ENCODE measurements at places on chromosomes 11 and 22.
A peak's percentile ranks its signal among the peaks of the same experiment; 100 is the strongest.

- no peak for DNase-seq
Measured at GRCh38 chr11:125052047-125052446, 11.1 kb upstream of the SLC37A2 start.

- no peak for DNase-seq
Measured at GRCh38 chr22:34808618-34809017, 257.3 kb upstream of the ISX start.

DNA sequence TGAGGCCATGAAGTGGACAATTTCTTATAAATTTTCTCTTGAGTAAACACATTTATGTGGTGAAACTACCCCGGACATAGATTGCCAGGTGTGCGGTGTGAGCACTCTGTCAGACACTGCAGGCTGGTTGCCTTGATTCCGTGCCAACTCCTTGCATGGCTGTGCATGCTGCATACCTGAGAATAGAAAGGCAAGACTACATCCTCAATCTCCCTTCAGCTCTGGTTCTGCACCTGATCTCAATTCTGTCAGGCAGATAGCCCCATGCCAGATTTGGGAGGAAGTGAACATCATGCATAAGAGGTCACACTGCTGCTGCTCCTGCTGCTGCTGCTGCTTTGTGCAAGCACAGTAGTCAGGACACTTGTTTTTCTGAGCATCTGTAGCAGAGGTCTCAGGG, 42.5 kb upstream of the DEUP1 start:
- no peak for DNase-seq

GRCh38 chr11:117045196-117045595, 53.0 kb downstream of the SIK3 start:
- DNase-seq = no peak

GRCh38 chr11:85965202-85965601, 103.7 kb downstream of the PICALM start:
- DNase-seq = no peak

GRCh38 chr11:23919455-23919854, 577.4 kb upstream of the LUZP2 start:
- DNase-seq = no peak

GRCh38 chr11:18332302-18332701, 9.9 kb downstream of the GTF2H1 start:
- DNase-seq = no peak

GRCh38 chr11:62556875-62557631, 10.4 kb upstream of the AHNAK start:
- no peak for DNase-seq

DNA sequence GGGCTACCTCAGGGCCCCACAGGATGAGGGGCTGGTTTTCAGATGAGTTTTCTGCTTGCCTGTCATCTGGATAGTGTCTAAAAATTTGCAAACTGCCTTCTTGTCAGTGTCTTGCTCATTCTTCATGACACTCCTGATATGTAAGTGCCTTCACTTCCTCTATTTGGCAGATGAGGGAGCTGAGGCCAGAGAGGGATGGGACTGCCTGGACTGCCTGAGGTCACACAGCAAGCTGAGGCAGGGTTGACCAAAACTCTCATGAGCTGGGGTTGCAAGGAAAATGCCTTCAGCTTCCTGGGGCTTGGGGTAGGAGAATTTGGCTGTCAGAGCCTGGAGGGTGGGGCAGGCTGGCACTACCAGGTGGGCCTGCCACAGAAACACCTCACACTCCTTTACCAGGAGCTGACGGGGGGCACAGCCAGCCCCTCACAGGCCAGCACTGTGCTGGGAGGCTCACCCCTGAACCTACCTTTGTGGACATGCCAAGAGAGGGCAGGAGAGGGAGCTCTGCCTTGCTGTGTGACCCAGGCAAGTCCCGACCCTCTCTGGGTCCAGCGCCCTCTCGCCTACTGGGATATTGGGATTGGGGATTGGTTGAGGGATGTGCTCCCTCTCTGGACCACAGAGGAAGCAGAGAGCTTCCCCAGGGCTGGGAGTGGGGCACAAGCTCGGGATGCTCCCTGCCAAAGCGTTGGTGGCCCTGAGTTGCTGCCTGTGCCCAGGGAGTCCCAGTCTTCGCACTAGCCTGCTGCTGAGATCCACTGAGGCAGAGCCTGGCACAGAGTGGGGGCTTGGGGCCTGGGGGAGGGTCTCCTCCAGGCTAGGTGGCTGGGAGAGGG, 1.9 kb upstream of the P2RY6 start:
- DNase-seq = no peak

- no peak for DNase-seq
Measured at GRCh38 chr22:31906086-31906485, 38.2 kb upstream of the YWHAH start.

DNA sequence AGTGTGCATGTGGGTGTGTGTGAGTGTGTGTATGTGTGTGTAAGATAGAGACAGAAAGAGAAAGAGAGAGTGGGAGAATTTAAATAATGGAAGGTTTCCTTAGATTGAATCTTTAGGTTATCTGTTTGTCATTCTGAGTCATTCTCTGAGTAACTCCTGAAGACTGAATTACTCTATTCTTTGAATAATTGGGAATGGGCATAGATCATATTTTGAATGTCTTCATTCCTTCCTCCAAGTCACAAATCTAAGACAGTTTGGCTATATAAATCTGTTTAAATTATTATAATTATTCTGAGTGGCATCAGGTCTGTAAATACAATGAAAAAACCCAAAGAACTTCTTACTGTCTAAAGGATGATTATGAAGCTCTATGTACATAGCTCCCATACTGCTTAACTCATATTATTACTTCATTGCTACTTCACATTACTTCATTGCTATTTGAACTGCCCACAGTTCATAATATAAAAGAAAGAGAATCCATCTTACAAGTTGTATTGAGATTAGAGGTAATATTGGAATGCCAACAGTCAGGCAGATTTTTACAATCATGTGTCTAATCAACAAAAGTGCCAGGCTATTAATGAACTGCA, 346.6 kb upstream of the CCDC179 start:
- no peak for DNase-seq

GRCh38 chr11:64802370-64803157, 450 bp downstream of the MAP4K2 start:
- no peak for DNase-seq

GRCh38 chr11:128821556-128821955, 45.5 kb downstream of the KCNJ1 start:
- DNase-seq = no peak

GRCh38 chr11:107824668-107825369, 33.8 kb downstream of the SLC35F2 start:
- DNase-seq = no peak

DNA sequence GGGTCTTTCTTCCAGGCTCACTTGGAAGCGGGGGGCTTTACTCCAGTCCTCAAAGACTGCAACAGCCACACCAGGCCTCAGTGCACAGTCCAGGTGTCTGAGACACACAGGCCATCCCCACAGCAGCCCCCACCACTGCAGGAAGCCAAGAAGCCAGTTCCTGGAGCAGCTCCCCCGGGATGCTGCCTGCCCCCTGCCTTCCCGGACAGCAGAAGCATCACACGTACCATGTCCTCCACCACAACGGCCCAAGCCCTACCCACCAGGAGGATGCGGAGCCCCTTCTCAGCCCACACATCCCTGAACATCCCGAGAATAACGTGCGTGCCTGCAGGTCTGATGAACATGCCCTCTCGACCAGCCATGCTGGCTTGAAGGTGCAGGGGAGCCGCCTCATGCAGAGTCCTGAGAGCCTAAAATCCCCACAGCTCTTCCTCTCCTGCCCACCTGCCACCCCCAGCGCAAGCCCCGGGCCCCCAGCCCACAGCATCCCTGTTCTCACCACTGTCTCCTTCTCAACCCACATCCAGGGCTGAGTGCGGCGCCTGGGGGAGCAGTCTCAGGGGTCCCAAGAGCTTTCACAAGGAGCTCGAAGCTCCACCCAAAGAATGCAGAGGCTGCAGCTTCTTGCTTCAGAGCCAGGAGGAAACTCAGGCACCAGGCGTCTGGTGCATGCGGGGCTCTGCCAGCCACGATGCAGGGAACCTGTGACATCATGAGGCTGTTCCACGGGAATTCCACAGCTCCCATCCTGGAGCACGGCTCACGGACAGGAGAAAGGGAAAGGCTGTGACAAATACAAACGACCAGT, 209.6 kb downstream of the BRD1 start:
- DNase-seq = no peak

- DNase-seq = no peak
Measured at GRCh38 chr11:34640050-34640923, 19.4 kb downstream of the EHF start.

GRCh38 chr11:117300773-117301172, 9.6 kb downstream of the BACE1-AS start:
- no peak for DNase-seq

GRCh38 chr11:134640971-134641968, 229.2 kb upstream of the B3GAT1 start:
- no peak for DNase-seq

DNA sequence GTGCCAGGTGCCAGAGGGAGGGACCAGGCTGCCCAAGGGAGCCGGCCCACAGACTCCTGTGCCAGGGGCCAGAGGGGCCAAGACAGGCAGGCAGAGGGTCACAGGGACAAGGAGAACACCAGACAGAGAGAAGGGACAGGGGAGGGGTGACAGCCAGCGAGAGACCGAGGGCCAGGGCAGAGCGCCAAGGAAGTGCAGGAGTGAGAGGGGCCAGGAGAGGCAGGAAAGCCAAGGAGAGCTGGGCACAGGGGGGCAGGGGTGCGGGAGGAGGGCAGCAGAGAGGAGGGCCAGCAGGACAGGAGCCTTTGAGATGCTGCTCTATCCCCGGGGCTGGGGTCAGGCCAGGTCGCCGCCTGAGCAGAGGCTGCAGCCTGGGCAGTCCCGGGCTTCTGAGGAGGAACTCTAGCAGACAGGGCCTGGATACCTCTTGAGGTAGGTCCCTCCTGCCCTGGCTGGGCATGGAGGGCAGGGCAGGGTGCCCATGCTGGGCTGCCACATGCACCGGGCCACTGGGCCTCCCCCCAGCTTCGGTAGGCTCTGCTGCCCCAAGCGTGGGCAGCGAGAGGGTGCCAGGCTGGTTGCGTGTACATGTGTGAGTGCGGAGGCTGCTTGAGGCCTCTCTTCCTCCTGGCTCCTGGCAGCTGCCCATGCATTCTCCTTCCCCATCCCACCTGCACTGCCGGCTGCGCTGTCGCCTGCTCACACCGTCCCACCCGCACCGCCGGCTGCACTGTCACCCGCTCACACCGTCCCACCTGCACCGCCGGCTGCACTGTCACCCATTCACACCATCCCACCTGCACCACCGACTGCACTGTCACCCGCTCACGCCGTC, 12.2 kb downstream of the LSP1 start:
- no peak for DNase-seq

- DNase-seq = no peak
Measured at GRCh38 chr11:69485337-69486041, 4.0 kb downstream of the LINC01488 start.

- no peak for DNase-seq
Measured at GRCh38 chr22:19844377-19845053, 10.2 kb downstream of the GNB1L start.

- DNase-seq = no peak
Measured at GRCh38 chr22:28480000-28480715, 199.5 kb downstream of the TTC28 start.

- no peak for DNase-seq
Measured at GRCh38 chr11:16833026-16833425, 94.6 kb downstream of the C11orf58 start.

DNA sequence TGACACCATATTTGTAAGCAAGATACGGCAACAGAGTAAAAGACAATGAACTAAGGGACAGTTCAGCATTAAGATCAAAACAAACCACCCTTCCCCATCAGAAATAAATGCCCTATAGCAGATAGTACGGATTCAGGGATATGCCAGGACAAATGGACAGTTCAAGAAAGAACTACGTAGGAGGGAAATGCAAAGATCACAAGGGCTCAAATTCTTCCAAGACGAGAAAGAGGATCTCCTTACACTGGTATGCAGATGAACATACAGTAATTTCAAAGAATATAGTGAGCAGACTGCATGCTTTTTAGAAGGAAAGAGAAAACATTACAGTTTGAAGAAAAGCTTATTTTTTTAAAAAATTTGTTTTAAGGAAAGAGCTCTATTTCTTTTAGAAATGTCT, 124.7 kb upstream of the APOA1 start:
- DNase-seq = no peak

GRCh38 chr11:118552341-118552740, 13.4 kb downstream of the IFT46 start:
- no peak for DNase-seq

GRCh38 chr11:98365190-98365589, 655.6 kb upstream of the CNTN5 start:
- DNase-seq = no peak

GRCh38 chr11:100816823-100817222, 129.7 kb downstream of the ARHGAP42 start:
- DNase-seq = no peak

DNA sequence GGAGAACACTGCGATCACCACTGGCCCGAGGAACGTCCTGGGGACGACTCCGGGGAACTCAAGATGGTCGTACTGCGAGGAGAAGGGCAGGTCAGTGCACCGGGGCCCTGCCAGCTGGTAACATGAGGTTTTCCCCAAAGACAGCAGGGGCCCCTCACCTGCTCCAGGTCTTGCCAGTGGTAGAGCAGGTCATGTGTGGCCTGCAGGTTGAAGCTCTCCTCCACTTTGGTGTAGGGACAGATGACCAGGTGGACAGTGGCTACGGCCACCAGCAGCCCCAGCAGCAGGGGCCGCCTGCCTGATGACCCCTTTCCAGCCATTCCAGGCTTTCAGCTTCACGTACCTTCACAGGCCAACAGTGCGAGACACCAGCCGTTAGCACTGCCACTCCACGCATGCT, 4.8 kb downstream of the ALG12 start:
- DNase-seq = no peak

- no peak for DNase-seq
Measured at GRCh38 chr11:110778343-110778742, 66.1 kb upstream of the ARHGAP20 start.

- DNase-seq = peak; percentile 16
Measured at GRCh38 chr11:57568330-57568766, 876 bp upstream of the UBE2L6 start.

- DNase-seq = no peak
Measured at GRCh38 chr11:125070699-125071254, 7.7 kb downstream of the SLC37A2 start.

DNA sequence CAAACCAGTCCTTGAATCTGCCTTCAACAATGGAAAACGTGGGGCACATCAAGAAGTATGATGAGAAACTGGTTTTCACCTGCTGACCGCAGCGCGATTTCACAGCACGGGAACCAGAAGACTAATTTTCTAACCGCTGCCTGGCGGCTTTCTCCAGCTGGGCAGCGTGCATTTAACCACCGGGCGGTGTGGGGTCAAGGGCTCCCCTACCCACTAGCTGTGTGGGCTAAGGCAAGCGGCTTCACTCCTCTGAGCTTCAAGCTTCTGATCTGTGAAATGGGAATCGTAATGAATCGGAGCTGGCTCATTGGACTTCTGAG, 4.2 kb downstream of the SHANK2 start:
- no peak for DNase-seq

- no peak for DNase-seq
Measured at GRCh38 chr11:6799402-6799801, at the start of gene OR6A2. Gene OR6A2, minus strand, starts transcription at chr11:6799689. Its CDS starts 3,981 bp downstream, at chr11:6795708.

Measured in NCI-H1417 treated with DMSO at 0.1 percent for 48 hours (cell line).